ENCODE measurements at places on chromosomes 7 and 10.

- DNase-seq, result peak; percentile 72
These were observed at the start of gene PIP4K2A for GRCh38 chr10:22714479-22715289. Gene PIP4K2A (minus strand): TSS chr10:22714578. CDS start chr10:22714326, 252 bp downstream.

DNA sequence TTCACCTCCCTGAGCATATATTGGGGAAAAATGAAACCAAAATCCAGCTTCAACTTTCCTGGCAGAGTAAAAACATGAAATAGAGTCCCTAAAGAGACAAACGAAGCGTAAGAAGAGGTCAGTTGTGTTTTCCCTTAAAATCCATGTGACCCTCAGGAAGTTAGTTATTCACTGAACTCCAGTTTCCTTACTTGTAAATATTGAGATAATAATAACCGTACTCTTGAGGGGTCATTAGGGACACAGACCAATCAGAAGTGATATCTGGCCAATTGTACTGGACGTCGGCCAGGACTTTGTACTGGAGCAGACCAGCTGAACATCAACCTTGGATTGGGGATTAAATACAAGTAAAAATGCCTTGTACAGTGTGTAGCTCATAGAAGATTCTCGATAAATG, 167.0 kb downstream of the GATA3 start:
- DNase-seq, result no peak

DNA sequence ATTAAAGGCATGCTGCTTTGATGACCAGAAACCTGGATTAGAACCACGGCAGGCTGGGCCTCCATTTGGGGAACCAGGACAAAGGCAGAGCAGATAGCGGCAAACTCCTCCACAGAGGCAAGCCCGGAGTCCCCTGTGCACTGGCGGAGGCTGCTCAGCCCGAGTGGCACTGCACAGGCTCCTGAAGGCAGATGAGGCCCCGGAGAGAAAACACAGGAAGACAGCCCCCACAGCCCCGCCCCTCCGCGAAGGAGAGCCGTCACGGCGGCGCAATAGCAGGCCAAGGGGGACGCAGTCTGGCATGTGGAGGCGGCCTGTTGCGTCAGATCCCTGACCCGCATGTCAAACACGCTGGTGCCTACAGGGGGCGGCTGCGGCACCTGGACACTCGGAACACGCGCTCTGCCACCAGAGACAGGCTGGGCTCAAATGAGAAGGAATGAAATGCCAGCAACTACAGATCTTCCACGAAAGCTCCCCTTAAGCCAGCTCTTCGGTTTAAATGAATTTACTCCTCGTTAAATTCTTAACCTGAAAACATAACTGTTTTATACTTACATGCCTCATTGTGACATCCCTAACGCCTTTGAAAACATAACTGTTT, 128.5 kb downstream of the MAD1L1 start:
- DNase-seq, result no peak

DNA sequence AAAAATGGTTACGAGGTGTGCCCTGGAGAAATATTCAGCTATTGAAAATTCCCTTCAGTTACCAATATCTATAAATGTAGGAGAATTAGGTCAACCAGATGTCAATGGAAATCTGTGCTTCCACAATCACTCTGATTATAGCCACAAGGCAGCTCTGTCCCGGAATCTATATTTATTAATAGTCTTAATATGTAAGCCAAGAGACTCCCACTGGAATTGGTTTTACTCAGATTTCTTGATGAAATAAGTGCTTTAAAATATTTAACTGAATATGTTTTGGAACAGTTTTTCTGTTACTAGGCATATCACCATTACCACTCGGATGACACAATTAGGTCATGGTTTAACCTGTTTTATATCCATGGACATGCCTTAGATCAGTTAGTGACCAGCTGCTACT, 169.6 kb downstream of the POM121L12 start:
- DNase-seq, result no peak
